ENCODE measurements at places on chromosomes 7 and 10. TPM values are rescaled to one million over a fixed set of nuclear protein-coding genes. Genes with fewer than 3 reads are reported as not detected.

The KCNK18 gene
- not detected for total RNA-seq

The SFRP4 gene
- total RNA-seq, result not detected

The FAM237B gene
- total RNA-seq, result not detected

The IDI1 gene
- total RNA-seq, result 38.1 TPM

The LRRC18 gene
- total RNA-seq, result not detected

The TPK1 gene
- total RNA-seq, result 28.9 TPM

The KIF11 gene
- 14.5 TPM for total RNA-seq

The TMEM140 gene
- total RNA-seq, result 36.8 TPM
